Left renal cortex interstitium (tissue), 4 donors: ENCODE measurements at places on chromosomes 12 and 14. TPM values are rescaled to one million over a fixed set of nuclear protein-coding genes. Genes with fewer than 3 reads are reported as not detected.

- no peak for DNase-seq
These were observed 37.4 kb upstream of the HIGD1C start for GRCh38 chr12:50914872-50915484.

GRCh38 chr12:82805812-82806497, 119.2 kb downstream of the TMTC2 start:
- no peak for DNase-seq

DNA sequence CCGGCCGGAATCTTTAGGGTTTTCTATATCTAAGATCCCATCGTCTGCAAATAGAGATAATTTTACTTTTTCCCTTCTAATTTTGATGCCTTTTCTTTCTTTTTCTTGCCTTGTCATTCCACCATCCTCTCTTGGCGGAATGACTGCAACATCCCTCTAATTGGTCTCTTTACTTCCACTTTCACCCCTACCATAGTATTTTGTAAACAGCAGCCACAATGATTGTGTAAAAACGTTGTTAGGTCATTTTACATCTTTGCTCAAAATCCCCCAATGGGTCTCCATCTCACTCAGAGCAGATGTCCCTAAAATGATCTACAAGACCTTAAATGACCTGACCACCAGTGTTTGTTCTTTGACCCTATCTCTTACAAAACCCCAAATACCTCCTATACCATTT, 80.0 kb upstream of the STAC3 start:
- no peak for DNase-seq

DNA sequence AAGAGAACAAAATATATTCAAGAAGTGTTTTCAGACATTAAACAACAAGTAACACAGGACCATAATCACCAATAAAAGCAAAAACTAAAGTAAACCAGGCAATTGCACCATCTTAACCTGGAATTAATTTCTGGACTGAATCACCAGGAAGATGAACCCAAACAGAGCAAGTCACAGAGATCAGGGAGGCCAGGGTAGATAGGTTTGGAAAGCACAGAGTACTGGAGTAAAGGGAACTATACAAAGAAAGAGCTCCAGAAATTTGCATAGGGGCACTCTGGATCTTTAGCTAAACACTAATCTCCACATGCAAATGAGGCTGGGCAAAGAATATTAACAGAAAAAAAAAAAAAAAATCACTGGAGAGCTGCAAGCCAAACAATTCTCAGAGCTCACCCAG, 84.7 kb downstream of the NUAK1 start:
- DNase-seq, result no peak

- no peak for DNase-seq
These were observed 45.5 kb upstream of the GUCY2C start for GRCh38 chr12:14741942-14742341.

GRCh38 chr12:72105849-72106248, 166.3 kb upstream of the TRHDE start:
- DNase-seq, result no peak

DNA sequence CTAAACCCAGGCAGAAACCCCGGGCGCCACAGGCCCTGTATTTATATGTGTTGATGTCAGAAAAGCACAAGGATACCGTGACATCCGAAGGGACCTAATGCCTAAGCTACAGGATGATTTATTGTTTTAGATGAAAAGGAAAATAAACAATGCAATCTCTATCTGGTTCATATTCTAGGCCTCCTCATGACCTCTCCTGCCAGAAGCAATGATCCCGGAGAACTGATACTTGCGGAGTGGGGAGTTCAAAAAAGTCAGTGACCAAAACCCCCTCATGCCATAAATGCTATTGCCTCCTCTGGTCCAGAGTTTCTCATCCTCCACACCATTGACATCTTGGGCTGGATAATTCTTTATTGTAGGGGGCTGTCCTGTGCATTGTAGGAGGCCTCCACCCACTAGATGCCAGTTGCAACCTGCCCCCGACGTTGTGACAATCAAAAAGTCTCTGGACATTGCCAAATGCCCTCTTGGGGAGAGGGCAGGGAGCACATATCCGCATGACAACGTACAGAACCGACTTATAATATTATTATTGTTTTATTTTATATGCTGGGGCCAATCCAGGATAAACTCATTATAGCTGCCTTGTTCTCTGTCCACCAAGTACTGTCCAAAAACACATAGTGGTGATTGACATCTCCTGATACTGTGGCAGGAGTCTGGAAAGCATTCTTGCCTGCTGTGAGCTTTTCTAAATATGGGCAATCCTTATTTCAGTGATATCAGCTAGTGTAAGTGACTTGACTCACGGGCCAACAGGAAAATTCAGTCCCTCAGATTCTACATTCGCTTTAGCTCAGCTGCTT, 1.1 kb upstream of the CSRP2 start:
- DNase-seq, result no peak

DNA sequence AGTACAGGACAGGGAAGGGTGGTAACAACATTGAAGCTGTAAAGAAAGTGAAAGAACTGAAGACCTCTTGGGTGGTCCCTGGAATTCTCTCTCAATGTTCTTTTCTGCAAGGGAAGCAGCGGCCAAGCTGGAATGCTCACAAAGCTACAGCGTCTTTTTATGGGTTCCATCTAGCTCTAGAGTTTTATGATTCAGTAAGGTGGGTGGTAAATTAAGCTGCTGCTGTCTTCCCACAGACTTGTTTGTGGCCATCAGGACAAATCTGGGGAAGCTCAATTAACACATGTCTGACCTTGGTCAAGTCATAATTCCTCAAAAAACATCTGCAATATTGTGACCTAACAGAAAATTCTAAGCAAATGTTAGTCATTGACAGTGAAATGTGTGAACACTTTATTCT, 139.1 kb downstream of the MED13L start:
- peak; percentile 40 for DNase-seq

DNA sequence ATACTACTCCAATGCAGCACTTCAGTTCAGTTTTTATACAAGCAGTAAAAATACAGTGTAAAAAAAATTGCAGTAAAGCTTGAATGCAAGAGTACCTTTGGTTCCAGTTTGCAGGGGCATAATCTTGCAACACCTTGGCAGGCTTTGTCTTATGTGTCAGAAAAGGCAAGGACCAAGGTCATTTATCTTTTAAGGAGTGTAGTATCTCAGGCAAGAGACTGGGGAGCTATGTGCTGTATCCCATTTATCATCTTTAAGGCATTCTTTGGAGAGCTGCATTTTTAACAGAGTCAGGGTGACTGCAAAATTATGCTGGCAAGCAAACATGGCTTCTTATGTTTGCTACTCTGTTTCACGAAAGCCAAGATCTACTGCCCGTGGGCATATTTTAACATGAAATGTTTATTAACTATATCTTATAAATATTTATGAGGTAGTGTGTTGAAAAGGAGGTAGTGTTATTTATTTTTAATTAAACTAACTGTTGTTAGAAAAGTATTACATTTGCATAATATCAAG, 14.8 kb upstream of the DLGAP5 start:
- no peak for DNase-seq

- no peak for DNase-seq
These were observed 31.1 kb downstream of the BAZ2A start for GRCh38 chr12:56599041-56599440.

DNA sequence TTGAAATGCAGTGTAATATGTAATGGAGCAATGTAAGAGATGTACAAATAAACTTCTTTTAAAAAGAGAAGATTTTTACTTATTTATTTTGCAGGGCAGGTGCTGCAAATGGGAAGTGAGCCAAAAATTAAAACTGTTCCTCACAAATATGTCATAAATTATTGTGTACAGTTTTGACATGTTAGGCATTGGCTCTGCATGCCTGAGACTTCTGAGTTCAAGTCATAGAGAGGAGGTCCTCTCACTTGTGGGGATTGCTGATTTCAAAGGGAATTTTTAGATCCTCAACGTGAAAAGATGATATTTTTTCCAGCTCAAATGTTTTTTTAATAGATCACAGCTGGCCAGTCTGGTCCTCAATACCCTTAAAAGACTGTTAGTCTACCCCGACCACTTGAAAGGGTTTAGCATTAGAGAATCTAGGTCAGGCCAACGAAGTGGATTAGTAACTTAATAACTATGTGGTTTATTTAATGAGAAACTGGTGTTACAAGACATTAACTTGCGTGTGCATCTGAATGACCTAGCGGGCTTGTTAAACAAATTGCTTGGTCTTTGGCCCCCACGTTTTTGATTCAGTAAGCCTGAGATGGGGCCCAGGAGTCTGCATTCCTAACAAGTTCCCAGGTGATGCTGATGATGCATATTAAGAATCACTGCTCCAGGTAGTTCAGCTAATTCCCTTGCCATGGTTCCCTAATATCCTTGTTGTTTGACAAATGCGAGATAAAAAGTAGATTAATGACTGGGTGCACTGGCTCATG, 30.9 kb upstream of the WDR89 start:
- no peak for DNase-seq

DNA sequence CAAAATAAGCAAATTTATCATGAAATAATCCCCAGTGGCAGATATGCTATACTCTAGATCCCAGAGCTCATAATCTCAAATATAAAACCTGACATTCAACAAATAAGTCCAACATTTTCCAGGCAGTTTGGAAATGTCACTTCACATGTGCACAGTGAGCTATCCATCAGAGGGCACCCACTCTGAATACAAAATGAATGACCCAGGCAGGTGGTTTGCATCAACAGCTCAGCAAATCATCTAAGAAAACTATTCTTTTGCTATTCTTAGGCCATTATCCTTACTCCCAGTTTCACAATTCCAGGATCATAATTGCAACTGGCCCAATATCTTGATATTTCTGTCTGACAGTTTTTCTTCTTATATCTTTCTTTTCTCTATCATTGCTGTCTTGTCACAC, 38.5 kb downstream of the TRIM9 start:
- DNase-seq, result no peak

GRCh38 chr12:110858848-110859247, 12.1 kb downstream of the CCDC63 start:
- DNase-seq, result no peak

GRCh38 chr12:102350070-102350469, 130.3 kb downstream of the IGF1 start:
- no peak for DNase-seq

DNA sequence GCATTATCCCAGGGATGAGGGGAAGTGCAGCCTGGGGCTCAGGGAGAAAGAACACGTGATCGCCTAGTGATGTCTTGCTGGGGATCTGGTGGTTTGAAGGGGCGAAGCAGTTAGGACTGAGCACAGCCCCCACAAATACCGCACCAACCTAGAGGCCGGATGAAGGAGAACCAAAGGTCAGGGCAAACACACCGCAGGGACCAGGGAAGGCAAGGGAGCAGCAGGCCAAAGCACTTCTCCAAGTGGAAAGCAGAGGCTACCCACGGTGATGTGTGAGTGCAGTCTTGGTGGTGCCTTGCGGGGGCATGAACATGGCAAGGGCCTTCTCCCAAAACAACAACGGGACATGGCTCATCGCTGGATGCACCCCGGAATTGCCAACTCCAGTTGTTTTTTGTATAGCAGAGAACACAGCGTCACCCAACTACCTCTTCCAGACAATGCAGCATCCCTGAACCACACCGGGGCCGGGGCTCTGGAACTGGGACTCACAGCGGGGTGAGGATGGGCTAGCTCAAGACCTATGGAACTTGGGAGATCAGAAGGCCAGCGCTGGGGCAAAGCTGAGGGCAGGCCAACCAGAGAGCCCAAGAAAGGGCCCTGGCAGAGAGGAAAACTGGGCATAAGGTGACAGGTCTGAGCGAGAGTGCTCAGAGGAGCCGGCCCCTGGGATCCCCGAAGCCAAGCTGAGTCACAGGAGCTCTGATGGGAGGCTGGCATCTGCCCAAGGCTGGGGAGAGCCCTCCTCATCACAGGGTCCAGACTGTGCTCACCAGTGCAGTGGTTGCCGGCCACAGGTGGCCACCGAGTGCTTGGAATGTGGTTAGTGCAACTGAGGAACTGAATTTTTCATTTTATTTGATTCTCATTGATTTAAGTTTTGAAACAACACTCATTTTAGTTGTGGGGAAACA, 11.1 kb downstream of the GALNT16 start:
- no peak for DNase-seq

GRCh38 chr14:54738009-54738408, 164.6 kb downstream of the GCH1 start:
- no peak for DNase-seq

DNA sequence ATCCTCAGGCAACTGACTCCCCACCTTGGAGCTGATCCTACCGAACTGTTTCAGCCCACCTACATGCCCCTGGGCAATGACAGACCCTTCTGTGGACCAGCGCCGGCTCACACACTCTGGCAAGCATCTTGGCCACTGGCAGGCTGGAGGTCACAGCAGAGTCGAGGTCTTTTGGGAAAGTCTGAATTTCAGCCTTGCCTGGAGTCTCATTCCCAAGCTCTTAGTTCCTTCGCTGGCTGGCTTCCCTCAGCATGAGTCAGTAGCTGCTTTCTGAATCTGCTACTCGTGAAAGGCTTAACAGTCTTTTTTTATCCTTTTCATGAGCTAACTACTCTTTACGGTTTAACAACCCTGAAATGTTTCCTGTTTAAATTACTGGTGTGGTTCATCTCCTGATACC, 44.5 kb downstream of the ASCL4 start:
- DNase-seq, result no peak

DNA sequence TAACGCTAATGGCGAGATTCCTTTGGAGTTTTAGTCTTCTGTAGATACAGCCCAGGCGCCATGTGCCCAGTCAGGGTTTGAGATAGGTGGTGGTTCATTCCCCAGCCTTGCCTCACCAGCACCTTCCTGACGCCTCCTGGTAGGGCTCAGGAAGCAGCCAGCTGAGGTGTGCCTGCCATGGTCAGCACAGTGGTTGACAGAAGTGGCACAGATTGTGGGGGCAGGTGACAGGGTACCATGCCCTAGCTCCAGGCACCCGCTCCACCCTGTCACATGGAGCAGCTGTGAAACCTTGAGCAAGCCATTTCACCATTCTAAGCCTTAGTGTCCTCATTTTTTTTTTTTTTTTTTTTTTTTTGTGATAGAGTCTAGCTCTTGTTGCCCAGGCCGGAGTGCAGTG, 45.6 kb downstream of the EVL start:
- no peak for DNase-seq

- DNase-seq, result no peak
These were observed 14.1 kb downstream of the WSCD2 start for GRCh38 chr12:108143144-108143543.

DNA sequence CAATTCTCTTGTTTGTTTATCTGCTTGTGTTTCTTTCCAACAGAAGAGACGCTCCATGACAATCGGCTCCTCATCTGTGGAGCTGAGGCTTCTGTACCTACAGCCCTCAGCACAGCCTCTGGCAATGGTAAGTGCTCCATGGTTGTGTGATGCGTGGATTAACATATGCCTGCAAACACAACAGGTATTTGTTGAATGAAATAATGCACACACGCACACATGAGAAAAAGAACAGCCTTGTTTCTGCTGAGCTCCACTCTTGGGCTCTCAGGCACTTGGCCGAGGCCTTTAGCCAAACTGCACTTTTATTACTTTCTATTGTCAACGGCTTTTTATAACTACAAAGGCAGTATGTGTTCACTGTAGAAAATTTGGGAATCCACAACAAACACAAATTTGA, 120.4 kb upstream of the TMCC3 start:
- DNase-seq, result no peak

- no peak for DNase-seq
These were observed 810 bp downstream of the AACS start for GRCh38 chr12:125065919-125066570.

The HOTAIR gene
- polyA plus RNA-seq, result 2.2 TPM

The WSCD2 gene
- 10.0 TPM for polyA plus RNA-seq

The KRT2 gene
- polyA plus RNA-seq, result not detected

The KLHDC1 gene
- polyA plus RNA-seq, result 8.2 TPM

The IFT81 gene
- 43.0 TPM for polyA plus RNA-seq

The NEMP1 gene
- 30.0 TPM for polyA plus RNA-seq

The SERPINA9 gene
- polyA plus RNA-seq, result not detected

The DDX47 gene
- 75.0 TPM for polyA plus RNA-seq

The SLC25A47 gene
- polyA plus RNA-seq, result not detected

The PKP2 gene
- polyA plus RNA-seq, result 16.8 TPM

The SLC7A7 gene
- polyA plus RNA-seq, result 86.4 TPM

The B4GALNT1 gene
- polyA plus RNA-seq, result 0.78 TPM

The ADCY6 gene
- polyA plus RNA-seq, result 82.0 TPM

The EEF1AKMT3 gene
- 9.1 TPM for polyA plus RNA-seq

The GPRC5D gene
- 0.72 TPM for polyA plus RNA-seq
